ENCODE measurements at places on chromosomes 12 and 14.

GRCh38 chr12:39792938-39793337, 173.3 kb upstream of the ABCD2 start:
- DNase-seq = no peak

DNA sequence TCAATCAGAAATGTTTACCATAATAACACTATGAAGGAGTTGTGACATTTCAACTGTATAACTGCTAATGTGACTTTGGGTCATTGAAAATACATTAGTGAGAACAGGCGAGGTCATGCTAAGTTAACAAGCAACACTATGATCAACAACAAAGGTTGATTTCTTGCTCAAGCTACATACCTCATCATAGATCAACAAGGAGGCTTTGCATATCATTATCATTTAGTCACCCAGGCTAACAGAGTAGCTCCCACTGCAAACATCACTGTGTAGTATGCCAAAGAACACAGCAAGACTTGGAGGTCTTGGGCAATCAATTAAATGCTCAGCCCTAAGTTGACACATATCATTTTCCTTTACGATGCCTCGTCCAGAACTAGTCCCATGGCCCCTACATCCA, 212.5 kb downstream of the NOVA1 start:
- DNase-seq = no peak

- DNase-seq = no peak
Observed at GRCh38 chr14:74380172-74380571, 31.9 kb downstream of the VRTN start.

DNA sequence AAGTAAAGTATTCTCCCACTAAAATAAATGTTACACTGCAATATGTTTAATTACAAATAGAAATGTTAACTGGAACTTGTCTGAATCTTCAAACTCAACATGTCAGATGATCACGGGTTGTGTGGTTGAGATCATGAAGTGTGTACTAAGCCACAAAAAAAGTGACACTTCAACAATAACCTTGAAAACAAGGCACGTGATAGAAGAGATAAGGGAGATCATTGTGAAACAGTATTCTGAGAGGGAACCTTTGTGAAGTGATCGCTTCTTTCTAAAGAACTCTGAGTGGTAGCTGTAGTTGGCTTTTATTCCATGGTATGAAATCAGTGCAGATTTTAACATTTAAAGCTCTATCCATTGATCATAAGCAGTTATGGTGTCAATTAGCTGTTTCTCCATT, 60.0 kb downstream of the LIN52 start:
- no peak for DNase-seq

DNA sequence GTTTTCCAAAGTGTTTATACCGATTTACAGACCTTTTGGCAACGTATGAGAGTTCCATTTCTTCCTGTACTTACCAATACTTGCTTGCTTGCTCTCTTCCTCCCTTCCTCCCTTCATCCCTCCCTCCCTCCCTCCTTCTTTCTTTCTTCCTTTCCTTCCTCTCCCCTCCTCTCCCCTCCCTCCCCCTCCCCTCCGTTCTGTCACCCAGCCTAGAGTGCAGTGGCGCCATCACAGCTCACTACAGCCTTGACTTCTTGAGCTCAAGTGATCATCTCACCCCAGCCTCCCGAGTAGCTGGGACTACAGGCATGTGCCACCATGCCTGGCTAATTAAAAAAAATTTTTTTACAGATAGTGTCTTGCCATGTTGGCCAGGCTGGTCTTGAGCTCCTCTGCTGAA, 40.4 kb downstream of the DIP2B start:
- DNase-seq = no peak

- no peak for DNase-seq
Observed at GRCh38 chr14:76883447-76883846, 57.2 kb downstream of the LRRC74A start.

DNA sequence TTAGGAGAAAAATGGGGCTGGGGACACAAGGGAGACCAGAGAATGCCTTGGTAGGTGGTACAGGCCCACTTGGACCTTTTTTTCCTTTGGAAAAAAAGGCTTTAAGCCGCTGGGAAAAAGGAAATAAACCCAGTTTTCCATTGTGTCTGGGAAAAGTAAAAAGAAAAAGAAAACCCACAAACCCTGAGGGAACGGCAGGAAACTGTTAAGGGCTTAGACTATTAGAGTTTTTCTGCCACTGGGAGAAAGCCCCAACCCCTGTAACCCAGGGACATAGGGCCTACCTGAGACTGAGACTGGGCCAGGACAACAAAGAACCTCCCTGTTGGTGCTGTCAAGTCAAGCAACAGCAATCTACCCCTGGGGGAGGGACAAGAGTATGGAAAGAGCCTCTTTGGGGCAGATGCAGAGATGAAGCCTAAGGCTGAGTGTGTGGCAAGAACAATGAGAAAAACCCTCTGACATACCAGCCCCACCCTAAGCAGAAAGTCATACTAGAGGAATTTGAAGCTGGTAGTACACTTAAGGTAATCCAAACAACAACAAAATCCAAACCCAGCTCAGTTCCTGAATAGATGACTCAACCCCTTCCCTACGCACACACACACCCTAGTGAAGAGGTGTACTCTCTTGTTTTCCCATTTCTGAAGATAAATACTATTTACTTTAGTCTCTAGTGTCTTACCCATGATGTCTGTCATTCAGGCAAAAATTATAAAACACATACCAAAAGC, 22.8 kb downstream of the ATF1 start:
- DNase-seq = no peak

GRCh38 chr12:108282676-108283075, 56.4 kb downstream of the CMKLR1 start:
- DNase-seq = no peak

DNA sequence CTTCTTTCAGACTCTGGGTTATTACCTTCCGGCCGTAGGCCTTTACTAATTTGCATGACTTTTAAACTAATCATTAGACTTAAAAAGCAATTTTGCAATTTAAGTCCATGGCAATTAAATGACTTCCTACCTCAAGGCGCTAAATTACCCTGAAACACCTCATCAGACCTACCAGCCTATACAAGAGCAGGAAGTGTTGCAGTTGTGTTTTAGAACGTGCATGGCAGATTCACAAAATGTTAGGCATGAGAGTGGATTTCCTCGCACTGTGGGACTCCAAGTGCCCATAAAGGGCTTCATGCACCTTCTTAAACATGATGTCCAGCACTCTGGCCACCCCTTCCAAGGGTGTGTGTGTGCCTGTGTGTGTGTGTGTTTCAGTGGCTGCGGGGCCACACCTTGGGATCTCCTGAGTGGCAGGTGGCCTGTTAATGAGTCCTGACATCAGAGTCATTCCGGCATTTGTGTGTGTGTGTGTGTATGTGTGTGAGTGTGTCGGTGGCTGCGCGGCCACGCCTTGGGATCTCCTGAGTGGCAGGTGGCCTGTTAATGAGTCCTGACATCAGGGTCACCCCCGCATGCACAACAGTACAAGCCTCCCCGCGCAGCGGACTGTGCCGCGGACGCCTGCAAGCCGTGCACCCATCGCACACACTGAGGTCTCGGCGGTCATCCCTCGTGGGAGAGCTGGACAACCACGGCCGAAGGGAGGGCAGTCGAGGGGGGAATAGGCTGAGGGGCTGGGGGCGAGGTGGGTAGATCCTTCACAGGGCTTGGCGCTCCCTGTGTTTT, 900 bp downstream of the C2CD5 start:
- DNase-seq = peak; percentile 13

All from stimulated activated CD4-positive, alpha-beta T cell treated with anti-CD3 and anti-CD28 coated beads, TNF-alpha, amount 100 ng/mL, for 4 hours (primary cell).